Tibial nerve (tissue), 4 donors: ENCODE measurements at places on chromosomes 11 and 22.

- no peak for DNase-seq
Observed at GRCh38 chr22:48653929-48654328, 1173.7 kb downstream of the BRD1 start.

DNA sequence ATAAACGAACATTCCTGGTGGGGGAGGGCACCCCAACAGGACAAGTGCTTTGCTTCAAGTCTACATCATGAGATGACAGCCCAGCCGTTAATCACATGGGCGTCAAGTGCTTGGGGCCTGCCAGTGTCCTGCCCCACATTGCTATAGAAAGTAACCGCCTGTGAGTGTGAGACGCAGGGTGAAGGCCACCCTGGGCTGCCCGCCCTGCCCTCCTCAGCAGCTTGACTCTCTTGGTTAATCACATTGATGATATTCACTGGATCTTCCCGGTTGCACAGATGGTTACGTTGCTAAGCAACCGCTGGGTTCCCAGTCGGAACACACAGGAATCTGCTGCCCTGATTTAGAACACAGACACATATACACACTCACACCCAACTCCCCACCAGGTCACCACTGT, 79.3 kb downstream of the CTTN start:
- no peak for DNase-seq

GRCh38 chr11:40974186-40974795, 485.2 kb downstream of the LRRC4C start:
- DNase-seq: no peak

DNA sequence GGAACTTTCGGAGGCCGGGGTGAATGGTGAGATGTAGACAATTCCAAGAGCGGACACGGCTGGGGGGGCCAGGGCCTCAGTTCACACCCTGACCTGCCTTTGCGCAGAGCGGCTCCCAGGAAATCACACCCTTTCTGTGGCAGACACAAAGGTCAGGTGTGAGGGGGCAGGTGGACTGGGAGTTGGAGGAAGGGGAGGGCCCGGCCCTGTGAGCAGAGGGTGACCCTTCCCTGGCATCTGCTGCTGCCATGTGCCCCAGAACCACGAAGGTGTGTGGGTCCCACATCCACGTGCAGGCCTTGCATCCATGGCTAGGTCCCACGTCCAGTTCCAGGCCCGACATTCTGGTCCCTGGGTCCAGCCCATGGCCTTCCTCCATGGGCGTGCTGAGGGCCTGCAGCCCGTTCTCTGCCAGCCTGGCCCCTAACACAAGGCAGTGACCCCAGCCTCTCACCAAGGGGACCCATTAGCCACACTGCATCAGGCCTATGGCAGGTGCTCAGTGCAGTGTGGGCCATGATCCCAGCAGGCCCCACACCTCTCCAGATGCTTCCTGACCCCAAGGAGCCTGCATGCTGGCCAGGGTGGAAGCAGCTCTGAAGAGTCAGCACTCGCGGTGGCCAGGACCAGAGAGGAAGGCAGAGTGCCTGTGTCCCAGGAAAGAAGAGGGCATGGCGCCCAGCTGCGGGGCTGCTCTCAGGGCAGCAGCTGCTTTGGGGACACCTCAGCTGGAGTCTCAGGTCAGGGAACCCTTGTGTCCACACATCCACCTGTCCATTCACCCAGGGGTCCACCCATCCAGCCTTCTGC, 18.9 kb upstream of the PIM3 start:
- no peak for DNase-seq

DNA sequence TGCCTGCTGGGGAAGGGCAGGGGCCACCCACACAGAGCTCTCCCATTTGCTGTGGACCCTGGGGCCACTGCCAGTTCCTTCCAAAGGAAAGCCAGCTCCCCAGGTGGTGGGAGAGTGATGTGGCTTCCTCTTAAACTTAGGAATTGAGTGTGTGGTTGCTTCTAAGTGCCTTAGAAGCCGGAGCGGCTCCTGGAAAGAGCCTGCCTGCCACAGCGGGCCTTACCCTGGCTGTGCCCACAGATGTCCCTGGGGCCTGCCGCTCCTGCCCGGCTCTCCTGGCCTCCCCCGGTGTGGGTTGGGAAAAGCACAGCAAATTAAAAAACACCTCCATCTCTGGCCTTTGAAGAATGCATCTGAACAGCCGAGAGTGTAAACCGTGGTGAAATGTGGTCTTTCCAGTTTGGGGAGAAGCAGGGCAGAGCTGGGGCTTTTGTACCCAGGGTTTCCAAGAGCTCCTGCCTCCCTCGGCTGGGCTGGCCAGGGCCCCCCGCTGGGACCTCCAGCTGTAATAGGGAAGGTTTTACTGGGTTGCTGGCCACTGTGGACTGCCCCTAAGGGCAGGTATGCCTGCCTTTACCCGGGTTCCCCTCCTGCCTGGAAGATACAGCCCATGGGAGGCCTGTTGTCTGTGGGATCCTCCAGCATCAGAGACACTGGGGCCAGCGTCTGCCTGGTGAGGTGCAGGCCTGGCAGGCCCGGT, 30.2 kb downstream of the LRP5 start:
- no peak for DNase-seq

GRCh38 chr22:46614025-46614931, 5.9 kb upstream of the GRAMD4 start:
- DNase-seq: no peak

DNA sequence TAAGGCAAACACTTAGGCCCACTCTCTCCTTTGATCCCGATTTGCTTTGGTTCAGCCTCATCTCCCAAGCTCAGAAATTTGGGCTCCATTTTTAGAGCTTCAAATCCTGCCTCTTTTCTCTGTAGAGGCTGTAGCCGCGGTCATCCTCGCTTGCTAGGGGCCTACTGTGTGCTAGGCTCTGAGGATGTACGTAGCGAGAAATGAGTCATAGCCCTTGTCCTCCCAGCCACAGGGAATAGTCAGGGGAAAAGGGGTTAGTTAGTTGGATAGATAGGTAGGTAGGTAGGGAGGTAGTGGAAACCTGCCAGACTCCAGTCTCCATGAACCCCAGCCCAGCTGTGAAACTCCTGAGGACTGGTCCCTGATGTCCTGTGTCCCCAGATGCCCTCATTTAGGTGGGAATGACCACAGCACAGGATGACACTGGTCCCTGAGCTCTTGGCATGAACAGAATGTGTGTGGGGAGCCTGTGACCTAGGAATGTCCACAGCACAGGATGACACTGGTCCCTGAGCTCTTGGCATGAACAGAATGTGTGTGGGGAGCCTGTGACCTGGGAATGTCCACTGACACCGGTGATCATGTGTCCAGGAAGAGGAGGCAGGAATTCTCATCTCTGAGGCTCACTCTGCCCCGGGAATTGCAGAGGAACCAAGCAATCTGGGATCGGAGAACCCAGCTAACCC, 21.4 kb upstream of the HMOX1 start:
- DNase-seq: no peak

GRCh38 chr22:34784056-34784455, 281.9 kb upstream of the ISX start:
- DNase-seq: no peak

- no peak for DNase-seq
Observed at GRCh38 chr11:106998916-106999188, 19.4 kb downstream of the GUCY1A2 start.

- no peak for DNase-seq
Observed at GRCh38 chr11:129639300-129639699, 176.3 kb upstream of the TMEM45B start.

GRCh38 chr11:29282088-29282487, 734.7 kb downstream of the KCNA4 start:
- no peak for DNase-seq

DNA sequence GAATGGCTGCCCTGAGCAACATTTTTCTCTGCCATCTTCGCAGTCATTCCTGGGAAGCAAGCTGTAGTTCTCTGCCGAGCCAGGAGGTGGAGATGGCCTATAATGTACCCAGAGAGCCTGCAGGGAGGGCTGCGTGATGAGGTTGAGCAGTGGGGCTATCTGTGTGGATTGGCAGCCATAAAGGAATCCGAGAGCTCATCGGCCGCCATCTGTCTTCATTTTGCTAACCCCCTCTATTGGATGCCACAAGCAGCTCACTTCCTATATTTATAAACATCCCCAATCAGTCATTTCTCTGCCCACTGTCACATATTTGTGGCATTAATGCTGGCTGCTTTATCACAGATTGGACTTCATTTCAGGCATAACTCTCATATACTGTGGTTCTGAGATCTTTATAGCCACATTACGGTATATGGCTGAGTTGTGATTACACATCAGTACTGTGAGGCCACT, 209.5 kb downstream of the NTM start:
- peak; percentile 8 for DNase-seq

DNA sequence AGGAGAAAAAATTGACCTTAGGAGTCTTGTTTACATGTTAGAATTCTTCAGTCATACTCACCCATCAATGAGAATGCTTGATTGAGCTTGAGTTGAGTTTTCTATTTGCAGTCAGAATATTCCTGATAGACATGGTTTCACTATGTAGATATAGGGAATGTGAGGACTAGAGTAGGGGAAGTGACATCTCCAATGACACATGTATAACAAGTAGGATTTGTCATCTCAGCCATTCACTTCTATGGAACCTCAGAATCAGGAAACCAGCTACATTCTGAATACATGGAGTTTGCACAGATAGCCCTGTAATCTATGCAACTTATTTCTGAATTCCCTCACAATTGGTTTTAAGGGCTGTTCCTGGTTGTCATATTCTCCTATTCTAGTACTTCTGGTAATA, 20.1 kb upstream of the OR9Q1 start:
- no peak for DNase-seq

DNA sequence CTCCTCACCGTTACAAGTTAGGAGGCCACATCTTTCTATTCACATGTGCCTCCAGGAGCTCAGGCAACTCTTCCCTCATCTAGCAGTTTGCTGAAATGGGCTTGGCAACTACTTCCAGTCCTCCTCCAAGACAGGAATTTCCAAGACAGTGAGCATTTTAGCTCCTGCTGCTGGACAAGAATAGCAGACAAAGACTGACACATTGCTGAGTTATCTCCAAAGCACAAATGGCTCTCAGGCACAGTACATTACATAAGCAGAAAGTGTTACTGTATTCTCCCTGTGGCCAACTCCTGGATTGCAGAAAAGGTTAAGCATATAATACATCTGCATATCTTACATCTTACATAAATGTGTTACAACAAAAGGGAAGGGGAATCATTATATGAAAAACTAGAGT, 83.2 kb upstream of the POU2AF2 start:
- no peak for DNase-seq

DNA sequence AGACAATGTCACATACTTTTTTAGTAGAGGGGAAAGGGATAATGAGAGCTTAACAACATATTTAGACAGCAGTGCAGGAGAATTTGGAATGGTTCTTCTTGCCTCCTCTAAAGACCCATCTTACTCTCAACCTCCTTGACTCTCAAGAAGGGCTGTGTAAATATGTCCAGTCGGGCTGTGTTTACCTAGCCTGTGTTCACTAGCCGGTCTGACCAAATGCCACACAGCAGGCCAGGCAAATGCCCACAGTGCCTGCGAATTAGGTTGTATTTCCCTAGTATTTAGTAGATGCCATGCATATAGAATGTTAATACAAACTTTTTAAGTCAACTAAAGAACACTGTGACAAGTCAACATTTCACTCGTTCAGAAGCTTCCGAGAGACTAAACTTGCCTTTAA, 51.4 kb upstream of the MTMR2 start:
- DNase-seq: no peak

GRCh38 chr11:123577081-123577598, 77.3 kb downstream of the SCN3B start:
- DNase-seq: peak; percentile 66

DNA sequence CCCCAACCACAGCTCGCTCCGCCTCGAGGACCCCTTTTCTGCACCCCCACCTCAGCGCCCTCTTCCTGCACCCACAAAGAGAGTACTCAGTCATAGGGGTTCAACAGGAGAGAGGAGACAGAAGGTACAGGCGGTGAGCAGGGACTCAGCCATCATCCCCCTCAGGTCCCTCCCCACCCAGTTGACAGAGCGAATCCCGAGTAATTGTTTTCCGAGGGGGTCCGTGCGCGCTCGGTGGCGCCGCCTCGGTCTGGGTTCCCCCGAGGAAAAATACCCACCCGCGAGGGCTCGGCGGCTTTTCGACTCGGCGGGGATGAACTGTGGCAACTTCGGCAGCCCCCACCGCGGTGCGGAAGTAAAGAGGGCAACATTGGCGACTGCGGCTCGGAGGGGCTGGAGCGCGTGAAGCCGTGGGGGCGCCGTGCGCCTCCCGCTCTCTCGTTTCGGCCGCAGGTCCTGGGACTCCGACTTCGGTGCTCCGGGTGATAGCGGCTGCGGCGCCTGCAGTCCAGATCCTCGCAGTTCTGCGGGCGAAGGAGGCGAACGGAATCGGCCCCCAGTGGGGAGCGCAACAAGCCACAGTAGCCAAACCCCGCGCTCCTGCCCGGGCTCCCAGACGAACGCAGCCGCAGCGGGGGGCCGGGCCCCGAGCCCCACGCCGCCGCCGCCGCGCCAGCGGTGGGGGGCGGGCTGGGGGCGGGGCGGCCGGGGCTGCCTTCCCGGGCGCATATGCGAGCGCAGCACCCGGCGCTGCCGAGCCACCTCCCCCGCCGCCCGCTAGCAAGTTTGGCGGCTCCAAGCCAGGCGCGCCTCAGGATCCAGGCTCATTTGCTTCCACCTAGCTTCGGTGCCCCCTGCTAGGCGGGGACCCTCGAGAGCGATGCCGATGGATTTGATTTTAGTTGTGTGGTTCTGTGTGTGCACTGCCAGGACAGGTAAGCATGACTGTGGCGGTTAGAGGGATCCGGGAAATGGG, at the start of gene NELL1:
NELL1 (plus strand) TSS at position 743 of the 976 bp plus-strand sequence.
- DNase-seq: no peak

- DNase-seq: no peak
Observed at GRCh38 chr11:26823963-26824362, 102.1 kb upstream of the SLC5A12 start.

- DNase-seq: no peak
Observed at GRCh38 chr11:63761931-63762653, 6.5 kb downstream of the ZFTA start.

- DNase-seq: no peak
Observed at GRCh38 chr11:80082406-80082805, 641.6 kb upstream of the TENM4 start.

- no peak for DNase-seq
Observed at GRCh38 chr22:33397381-33397907, 339.3 kb upstream of the SYN3 start.

DNA sequence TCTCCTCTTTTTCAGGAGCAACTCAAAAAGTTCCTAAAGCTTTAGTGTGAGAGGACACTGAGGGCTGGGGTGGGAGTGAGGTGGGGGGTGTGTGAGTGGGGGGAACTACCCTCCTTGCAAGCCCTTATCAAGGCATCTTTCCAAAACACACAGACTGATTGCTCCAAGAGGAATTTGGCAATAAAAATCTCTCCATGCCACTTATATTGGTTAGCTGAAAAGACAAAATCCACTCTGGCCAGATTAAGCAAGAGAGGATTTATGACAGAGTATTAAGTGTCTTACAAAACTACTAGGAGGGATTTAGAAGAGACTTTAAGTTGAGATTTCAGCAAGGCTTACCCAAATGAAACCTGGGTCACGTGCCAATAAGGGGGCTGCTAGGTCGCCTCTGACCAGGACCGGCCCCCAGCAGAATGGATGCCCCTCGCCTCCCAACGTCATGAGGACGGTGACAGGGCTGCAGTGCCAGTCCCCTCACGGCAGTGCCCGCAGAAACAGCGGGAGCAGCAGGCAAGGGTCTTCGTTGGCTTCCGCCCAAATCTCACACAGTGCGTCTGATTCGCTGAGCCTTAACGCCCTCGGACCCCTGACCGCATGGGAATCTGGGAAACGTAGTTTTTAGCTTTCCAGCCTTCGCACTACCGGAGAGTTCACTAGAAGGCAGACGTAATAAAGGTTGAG, 22.1 kb upstream of the CTR9 start:
- no peak for DNase-seq

- no peak for DNase-seq
Observed at GRCh38 chr11:78399136-78399535, 18.5 kb downstream of the GAB2 start.
